ENCODE measurements at places on chromosomes 12 and 14.

GRCh38 chr12:76680940-76681339, 83.0 kb upstream of the ZDHHC17 start:
- DNase-seq = peak; percentile 84

DNA sequence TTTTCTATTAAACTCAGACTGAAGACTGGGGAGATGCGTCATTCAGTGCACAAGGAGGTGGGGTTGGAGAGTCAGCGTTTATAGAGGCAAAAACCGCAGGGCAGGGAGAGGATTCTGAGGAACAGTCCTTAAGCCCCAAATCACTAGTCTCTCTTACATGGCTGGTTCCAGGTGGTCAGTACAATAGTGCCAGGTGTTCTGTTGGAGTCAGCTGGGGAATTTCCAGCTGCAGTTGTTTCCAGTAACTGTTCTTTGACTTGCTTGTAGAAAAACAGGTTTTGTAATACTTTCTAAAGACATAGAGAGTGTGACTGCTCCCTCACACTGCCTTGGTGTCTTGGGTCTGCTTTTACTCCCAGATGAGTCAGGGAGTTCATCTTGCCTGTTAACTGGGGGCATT, 192.2 kb downstream of the TMTC3 start:
- DNase-seq = no peak

- no peak for DNase-seq
These were observed 243.5 kb downstream of the TMEM132C start for GRCh38 chr12:128510511-128510910.

- no peak for DNase-seq
These were observed 127.6 kb downstream of the WIF1 start for GRCh38 chr12:64993461-64993860.

DNA sequence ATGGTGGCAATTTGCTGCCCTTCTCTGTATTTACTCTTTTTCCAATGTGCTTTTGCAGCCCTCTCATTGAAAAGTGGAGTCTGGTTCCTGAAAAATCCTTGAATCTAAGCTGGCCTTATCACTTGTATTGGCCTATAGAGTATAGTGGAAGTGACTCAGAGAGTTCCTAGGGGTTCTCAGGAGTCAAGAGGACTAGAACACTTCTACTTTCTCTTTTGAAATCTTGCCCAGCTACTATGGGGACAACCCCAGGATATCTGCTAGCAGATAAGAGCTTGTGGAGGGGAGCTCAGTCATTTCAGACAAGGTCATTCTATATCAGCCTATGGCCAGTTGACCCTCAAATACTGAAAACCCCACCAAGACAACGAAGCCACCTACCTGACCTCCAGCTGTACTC, 26.7 kb upstream of the WSCD2 start:
- DNase-seq = no peak

- no peak for DNase-seq
These were observed 70.4 kb upstream of the RIC8B start for GRCh38 chr12:106704081-106704480.

DNA sequence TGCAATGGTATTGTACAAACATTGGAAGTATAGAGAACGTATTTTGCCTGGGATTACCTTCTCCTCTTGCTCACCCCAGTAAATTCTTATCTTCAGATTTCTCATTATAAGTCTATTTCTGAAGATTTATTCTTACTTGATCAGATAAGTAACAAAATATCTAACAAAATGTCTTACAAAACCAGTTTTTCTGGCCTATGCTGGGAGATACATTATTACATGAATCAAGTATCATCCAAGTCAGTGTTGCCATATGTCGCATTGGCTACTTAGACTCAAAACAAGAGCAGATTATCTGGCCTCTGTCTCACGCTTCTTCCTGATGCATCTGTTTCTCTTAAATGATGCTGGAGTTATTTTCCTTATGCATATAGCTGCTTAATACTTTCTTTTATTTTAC, 408.5 kb downstream of the CCER1 start:
- no peak for DNase-seq
